Activated T-cell treated with anti-CD3 and anti-CD28 coated beads, Interleukin-2, amount 50 U/mL, for 72 hours (primary cell): ENCODE measurements at places on chromosomes 4 and X. TPM values are rescaled to one million over a fixed set of nuclear protein-coding genes. Genes with fewer than 3 reads are reported as not detected.

- no peak for DNase-seq
Measured at GRCh38 chr4:123877551-123877950, 481.0 kb downstream of the SPRY1 start.

DNA sequence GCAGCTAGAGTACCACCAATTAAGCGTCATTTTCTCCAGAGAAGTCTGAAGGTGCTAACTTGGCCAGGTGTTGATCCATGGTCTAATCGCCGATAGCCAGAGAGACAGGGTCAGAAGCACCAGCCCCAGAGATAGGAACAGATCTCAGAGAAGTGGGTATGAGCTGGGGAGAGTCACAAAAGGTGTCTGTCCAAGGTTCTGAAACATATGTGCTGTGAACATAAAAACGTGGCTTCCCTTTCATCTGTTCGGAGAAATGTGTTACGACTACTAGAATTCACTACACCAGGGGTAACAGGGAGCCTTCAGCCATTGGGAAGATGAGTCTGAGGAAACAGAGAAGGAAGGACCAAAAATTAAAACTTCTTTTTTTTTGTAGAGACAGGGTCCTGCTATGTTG is 91.3 kb downstream of the FBXL5 start:
- DNase-seq: no peak

DNA sequence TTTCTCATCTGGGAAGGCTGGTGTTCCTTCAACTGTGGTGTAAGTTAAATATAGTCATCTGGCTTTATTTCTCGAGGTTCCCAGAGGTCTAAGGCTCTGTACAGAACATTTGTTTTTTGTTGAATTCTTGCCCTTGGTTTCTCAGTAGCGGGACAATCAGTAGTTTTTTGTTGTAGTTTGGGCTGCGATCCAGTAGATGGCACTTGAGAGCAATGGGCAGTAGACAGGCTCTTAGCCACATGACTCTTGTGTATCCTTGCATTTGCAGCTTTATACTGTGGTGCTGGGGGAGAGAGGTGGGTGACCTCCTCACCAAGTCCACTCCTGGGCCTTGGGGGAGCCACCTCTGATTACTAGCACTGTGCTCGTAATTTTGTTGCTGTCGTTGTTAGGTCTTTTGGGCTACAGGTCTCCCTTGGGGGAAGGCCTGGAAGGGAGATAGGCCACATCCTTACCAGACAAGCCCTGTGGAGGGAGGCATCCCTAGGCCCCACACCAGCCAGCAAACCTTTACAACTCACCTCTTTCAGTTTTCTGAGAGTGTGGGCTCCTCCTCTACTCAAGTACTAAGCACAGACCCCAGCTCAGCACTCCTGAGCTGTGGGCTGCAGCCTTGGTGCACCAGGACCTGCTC is 8.1 kb downstream of the ETDB start:
- DNase-seq: peak; percentile 39

- DNase-seq: no peak
Measured at GRCh38 chr4:140092094-140092851, 61.7 kb downstream of the MAML3 start.

Gene ZMYM3
- 36.1 TPM for total RNA-seq

Gene NXF3
- total RNA-seq: 0.12 TPM

Gene ZCCHC18
- total RNA-seq: 3.0 TPM
